Glomerular endothelial cell (primary cell): ENCODE measurements at places on chromosomes 6 and 20. TPM values are rescaled to one million over a fixed set of nuclear protein-coding genes. Genes with fewer than 3 reads are reported as not detected.

The RSPH9 gene
- 0.41 TPM in 1 of 2 replicates, not detected in the other for total RNA-seq

The JPH2 gene
- 0.58 and 1.5 TPM in 2 replicates for total RNA-seq

The SLC26A8 gene
- total RNA-seq: not detected in 2 replicates

The NKX2-4 gene
- not detected in 2 replicates for total RNA-seq

The ZC3H12D gene
- not detected in 2 replicates for total RNA-seq

The MYL9 gene
- 51.2 and 91.8 TPM in 2 replicates for total RNA-seq

The PLEKHG1 gene
- total RNA-seq: 104 and 203 TPM in 2 replicates
